Anterior cingulate cortex (tissue), 58 donors: ENCODE measurements at places on chromosomes 5 and 9.

DNA sequence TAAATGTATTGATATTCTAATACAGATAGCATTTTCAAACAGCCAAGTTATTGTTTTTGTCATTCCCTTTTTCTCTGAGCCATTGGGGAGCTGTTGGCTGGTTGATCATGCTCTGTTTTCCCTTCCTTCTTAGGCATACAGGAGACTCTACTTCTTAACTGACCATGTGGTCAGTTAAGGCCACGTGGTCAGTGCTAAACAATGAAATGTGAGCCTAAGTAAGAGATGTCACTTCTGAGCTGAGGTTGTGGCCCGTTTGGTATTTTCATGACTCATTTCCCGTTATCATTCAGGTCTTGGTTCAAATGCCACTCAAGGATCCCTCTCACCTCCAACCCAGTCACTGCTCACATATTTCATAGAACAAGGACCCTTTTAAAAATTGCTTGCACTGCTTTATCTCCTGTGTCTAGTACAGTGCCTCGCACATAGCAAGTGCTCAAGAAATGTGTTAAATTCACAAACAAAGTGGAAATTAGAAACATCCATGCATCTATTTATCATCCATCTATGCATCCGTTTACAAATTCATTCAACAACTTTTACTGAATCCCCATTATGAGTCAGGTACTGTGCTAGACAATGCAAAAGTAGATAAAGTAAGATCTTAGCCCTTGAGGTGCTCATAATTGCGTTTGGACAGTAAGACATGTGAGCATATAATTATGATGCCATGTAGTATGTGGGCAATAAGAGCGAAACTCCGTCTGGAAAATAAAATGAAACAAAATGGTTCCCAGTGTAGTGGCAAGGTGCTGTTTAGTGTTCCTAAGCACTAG, 50.7 kb downstream of the ARRDC3 start:
- no peak for DNase-seq

- no peak for DNase-seq
Observed at GRCh38 chr5:50711280-50711679, 44.8 kb downstream of the PARP8 start.

DNA sequence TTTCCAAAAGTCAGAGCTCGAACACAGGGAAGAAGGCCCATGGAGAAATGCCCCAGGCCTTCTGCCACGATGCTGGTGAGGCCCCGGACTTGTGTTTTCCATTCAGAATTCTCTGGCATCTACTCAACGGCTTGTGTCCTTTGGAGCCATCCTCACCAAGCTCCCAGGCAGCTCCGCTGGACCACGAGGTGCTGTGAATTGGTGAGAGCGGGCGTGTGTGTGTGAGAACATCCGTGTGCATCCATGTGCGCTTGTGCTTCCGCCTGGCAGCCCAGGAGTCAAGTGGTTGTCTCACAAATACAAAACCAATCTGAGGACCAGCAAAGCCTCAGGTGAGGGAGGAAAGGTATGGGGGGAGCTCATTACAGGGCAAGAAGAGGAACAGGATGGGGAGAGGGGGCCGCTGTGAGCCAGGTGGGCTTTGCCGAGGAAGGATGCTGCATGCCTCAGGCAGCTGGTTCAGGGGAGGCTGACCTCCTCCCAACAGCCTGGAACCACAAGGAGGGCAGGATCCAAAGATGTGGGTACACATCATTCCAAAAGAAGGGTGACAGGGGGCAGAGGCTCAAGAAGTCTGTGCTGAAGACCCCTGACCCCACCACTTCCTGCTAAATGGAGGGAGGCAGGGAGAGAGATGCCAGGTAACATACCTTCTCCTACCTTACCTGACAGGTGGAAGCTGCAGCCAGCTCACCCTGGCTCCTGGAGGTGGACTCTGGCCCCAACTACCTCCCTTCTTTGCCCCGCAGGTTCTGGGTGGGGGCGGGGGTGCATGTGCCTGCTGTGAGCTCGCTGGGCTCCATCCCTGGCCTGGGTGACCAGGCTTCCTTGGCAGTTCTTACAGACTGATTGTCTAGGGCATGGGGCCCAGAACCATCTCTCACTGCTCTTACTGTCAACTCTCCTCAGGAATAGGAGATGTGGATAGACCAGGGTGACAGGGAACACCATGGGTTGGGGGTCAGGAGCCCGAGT, 196.3 kb downstream of the PAX5 start:
- DNase-seq: no peak

- DNase-seq: no peak
Observed at GRCh38 chr5:124105326-124105725, 593.3 kb downstream of the CSNK1G3 start.

DNA sequence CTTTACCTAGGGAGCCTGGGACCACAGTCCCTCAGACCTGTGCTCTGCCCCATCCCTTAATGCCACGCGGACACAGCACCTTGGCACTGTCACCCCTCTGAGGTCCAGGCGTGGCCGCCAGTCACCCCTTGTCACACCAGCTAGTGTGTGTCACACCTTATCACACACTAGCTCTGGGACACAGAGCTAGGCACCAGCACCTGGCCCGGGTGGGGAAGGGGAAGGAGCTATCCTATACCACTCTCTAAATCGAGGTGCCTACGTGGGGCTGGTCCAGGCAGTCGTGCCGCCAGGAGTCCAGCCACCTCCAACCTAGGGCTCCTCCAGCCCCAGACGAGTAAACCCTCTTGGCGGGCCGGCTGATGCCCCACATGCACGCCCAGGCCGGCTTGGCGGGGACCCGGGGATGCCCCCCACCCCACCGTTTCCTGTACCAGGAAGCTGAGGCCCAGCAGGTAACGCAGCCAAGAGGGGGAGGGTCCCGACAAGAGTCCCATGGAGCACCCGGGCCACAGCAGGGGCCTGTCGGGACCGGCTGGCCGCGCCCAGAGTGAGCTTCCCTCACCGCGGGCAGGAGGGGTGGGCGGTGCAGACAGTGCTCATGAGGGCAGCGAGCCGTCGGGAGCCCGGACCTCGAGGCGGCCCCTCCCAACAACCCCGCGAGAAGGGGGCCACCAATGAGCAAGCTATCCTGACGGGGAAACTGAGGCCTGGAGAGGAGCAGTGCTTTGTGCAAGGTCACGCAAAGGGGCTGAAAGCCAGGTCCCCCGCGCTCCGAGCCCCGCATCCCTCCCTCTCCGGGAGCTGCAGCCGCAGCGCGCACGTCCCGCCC, 550 bp downstream of the CORO2A start:
- no peak for DNase-seq

GRCh38 chr5:132389051-132389331, 19.5 kb downstream of the SLC22A5 start:
- DNase-seq: no peak

GRCh38 chr5:136145030-136145429, 12.4 kb downstream of the SMAD5 start:
- no peak for DNase-seq

DNA sequence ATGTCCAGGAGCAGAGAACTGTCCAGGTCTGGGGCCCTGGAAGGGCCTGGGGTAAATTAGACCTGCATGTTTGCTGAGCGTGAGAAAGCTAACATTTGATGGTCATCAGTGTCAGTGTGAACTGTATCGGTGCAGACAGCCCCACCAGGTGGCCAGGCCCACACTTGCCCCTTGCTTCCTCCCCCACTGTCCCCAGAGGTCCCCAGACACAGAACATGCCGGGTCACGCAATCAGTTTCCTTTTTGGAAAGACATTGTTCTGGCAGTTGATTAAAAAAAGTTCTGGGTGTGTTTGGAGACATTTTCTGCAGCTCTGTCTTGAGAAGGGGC, 1.5 kb downstream of the NKD2 start:
- DNase-seq: no peak

- DNase-seq: no peak
Observed at GRCh38 chr5:94362857-94363256, 255.5 kb downstream of the KIAA0825 start.

GRCh38 chr5:53667621-53668020, 107.2 kb downstream of the NDUFS4 start:
- DNase-seq: no peak

DNA sequence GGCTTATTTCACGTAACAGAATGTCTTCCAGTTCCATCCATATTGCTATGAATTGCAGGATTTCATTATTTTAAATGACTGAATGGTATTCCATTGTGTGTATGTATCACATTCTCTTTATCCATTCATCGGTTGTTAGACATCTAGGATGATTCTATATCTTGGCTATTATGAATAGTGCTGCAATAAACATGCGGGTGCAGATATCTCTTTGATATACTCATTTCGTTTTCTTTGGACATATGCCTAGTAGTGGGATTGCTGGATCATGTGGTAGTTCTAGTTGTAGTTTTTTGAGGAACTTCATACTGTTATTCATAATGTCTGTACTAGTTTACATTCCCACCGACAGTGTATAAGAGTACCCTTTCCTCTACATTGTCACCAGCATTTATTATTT, 460.5 kb downstream of the MAN2A1 start:
- DNase-seq: no peak

- peak; percentile 0 for DNase-seq
Observed at GRCh38 chr5:158979749-158980521, 119.8 kb downstream of the EBF1 start.

- no peak for DNase-seq
Observed at GRCh38 chr5:42349163-42349562, 74.1 kb upstream of the GHR start.
